Stimulated activated CD4-positive, alpha-beta T cell treated with anti-CD3 and anti-CD28 coated beads, Interleukin-2, amount 100 ng/mL, for 4 hours (primary cell): ENCODE measurements at places on chromosomes 6 and 20.
A peak's percentile ranks its signal among the peaks of the same experiment; 100 is the strongest.

GRCh38 chr6:130725551-130725950 lies 101.7 kb upstream of the SMLR1 start:
- no peak for DNase-seq

- no peak for DNase-seq
Observed at GRCh38 chr6:135910790-135911618, 59.5 kb downstream of the PDE7B start.

DNA sequence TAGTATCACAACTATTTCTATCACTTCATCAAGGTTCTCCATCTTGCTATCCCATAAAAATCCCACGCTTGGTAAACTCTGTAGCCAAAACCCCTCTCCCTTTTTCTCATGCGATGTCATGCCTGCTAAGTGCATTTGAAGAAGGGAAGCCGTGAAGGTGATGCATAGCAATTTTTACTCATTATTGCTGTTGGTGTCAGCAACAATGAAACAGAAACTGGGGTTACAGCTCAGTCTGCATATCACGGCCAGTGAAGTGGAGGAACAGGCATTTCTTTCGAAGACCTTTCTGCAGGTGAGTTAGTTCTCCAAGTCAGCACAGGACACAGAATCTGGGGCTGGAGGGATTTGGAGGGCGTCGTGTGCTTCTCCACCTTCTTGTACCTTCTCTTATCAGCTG lies 5.8 kb downstream of the UNC93A start:
- DNase-seq: no peak

- DNase-seq: no peak
Observed at GRCh38 chr20:37327748-37328147, 18.2 kb upstream of the SRC start.

- peak; percentile 48 for DNase-seq
Observed at GRCh38 chr20:35767683-35768481, 3.9 kb upstream of the PHF20 start.

DNA sequence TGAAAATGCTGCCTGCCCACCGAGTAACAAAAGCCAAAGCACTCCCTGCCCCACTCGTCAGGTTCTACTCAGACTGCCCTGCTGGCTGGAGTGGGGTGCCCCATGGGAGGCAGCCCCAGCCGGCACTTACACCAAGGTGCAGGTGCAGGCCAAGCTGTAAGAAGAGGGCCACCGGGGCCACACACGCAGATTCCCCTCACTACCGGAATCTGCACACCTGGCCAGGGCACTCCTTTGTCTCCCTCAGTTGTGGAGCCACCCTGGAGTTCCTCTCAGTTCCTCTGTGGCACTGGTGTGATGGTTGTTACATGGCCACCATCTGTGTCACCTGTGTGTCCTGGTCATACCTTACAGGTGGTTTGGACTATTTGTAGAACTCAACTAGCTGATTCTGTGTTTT lies 112.4 kb downstream of the FOXO3 start:
- DNase-seq: no peak

DNA sequence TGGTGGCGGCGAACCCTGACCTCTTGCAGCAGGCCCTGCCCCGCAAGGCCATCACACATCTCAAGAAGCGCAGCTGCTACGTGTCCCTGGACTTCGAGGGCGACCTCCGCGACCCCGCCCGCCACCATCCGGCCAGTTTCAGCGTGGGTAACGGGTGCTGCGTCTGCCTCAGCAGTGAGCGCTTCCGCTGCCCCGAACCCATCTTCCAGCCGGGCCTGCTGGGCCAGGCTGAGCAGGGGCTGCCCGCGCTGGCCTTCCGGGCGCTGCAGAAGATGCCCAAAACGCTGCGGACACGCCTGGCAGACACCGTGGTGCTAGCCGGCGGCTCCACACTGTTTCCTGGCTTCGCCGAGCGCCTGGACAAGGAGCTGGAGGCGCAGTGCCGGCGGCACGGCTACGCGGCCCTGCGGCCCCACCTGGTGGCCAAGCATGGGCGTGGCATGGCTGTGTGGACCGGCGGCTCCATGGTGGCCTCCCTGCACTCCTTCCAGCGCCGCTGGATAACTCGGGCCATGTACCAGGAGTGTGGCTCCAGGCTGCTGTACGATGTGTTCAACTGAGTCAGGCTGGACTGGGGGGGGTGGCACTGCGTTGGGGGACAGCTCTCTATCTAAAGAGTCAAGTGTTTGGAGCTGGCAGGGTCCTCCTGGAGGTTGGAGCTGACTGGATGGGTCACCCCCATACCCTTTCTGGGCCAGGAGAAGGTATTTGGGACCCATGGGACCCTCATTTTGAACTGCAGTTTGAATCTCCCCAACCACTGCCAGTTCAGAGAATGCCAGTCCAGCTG lies 1.1 kb downstream of the ACTL10 start:
- peak; percentile 63 for DNase-seq

- no peak for DNase-seq
Observed at GRCh38 chr6:80676386-80676785, 569.9 kb downstream of the BCKDHB start.

DNA sequence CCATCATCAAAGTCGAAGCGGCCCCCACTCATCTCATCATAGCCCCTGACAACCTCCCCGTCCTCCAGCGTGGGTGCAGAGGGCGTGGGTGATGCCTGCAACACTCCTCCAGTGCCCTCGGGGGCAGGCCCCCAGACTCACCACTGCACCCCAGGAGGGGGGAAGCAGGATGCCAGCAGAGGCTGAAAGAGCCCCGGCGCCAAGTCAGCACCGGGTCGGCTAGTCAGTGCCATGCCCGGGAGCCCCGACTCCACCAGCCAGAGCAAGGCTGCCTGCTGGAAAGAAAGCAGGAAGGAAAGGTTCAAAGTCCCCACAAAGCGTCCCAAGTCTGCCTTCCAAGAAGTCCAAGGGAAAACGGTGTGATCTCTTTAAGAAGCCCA lies 324 bp downstream of the JPH2 start:
- DNase-seq: no peak

DNA sequence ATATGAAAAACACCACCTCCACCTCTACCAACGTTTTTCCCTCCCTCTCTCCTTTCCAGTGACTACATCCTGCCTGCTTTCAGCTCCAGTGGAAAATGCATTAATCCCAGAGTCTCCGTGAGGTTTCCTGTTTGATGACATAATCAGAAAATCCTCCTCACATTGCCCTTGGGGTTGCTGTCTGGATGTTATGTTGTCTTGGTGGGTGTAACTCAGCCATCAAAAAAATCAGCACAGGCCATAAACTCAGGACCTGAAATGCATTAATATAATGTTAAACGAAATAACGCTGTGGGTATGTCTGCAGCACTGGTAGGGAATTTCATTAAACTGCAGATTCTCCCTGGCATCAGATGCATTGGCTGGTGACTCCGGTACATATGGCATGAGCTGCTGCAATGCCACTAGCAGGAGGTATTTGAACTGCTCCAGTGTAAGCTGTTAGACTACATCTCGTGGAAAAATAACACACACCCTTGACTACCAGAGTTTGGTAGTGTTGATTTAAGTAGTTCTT lies 297.8 kb downstream of the PRL start:
- DNase-seq: no peak

GRCh38 chr6:37566111-37566949 lies 66.6 kb upstream of the CCDC167 start:
- peak; percentile 49 for DNase-seq

DNA sequence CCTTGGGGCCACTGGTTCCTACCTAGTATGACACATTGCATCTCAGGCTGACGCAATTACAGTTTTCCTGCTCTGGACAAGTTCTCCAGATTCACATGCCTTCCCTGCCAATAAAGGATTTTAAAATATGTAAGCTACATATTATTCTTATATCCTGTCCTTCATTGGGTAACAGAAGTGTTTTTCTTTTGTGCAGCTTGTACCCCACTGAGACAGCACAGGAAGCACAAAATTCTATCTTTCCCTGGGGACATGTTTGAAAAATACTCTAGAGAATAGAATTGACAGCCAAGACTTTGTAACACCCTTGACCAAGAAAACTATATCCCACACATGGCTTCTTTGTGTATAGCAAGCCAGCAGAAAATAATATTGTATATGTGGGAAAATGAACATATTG lies 456.8 kb downstream of the MAFB start:
- DNase-seq: no peak

GRCh38 chr6:22081709-22082108 lies 215.1 kb downstream of the PRL start:
- no peak for DNase-seq

DNA sequence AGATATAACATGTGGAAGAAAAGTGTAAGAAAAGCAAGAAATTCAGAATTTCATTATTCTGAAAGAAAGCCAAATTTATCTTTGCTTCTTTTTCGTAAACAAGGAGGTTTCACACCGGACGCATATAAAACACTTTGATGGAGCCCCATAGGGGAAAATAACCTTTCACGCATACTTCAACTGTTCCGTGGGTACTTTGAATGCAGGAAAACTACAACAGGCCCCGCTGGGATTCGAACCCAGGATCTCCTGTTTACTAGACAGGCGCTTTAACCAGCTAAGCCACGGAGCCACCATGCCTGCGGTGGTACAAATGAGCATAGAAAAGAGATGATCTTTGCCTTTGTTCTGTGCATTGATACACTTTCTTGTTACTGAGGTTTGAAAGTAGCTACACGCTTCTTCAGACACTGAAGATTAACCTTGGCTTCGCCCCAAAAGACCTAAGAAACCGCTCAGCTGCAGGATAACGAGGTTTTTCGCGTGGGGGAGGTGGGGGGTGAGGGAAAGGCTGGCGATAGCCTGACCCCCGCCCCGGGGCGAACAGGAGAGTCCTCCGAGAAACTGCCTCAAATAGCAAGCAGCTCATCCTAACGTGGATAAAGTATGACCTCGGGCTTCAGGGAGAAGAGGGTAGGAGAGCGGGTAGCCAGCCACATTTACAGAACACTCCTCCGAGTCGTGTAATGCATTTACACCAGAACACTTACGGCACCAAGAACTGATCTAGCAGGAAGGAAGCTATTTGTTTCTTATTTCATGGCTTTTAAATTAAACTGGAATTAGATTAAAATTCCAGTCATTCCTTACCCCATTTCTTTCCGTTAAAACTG lies 5.3 kb upstream of the HMGN4 start:
- peak; percentile 91 for DNase-seq

DNA sequence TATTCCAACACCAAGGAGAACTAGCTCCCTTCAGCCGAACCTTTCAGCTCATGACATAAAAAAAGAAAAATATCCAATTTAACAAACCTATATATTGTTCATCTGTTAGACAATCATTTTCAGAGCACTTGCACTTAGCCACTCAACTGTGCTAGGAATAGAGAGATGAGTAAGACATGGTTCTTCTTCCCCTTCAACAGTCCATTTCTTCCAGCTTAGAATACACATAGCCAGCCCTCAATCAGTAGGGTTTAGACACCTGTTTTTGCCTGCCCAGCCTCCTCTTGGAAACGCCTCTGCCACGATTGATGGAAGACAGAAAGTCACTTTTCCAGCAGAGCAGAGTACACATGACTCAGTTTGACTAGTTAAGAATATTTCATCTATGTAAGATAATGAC lies 21.8 kb downstream of the ADNP start:
- no peak for DNase-seq

- DNase-seq: no peak
Observed at GRCh38 chr6:157152556-157152955, 170.8 kb downstream of the TMEM242 start.

DNA sequence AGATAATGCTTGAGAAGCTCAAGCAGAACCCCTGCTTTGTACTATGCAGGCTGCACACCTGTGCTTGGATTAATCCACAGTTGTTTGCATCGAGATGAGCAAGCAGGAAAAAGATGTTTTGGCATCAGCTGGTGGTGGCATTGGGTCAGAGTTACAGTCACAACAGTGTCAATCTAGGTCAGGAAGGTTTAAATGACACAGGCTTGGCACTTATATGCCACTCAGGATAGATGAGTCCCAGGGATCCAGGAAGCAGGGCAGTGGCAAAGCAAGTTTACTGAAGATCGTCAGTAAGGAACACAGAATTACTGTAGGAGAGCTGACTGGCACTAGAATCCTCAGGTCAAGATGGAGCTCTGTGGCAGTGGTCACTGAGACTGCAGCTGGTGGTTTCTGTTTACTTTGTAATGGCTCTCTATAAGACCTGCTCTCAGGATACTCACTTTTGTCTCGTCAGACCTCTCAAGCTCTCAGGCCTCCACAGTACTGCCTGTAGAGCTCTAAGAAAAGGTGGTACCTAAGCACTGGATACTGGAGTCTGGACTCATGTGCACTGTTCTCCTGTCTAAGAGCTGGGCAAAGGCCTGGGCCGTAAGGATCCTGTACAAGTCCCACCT lies 110.1 kb upstream of the HS3ST5 start:
- DNase-seq: no peak

DNA sequence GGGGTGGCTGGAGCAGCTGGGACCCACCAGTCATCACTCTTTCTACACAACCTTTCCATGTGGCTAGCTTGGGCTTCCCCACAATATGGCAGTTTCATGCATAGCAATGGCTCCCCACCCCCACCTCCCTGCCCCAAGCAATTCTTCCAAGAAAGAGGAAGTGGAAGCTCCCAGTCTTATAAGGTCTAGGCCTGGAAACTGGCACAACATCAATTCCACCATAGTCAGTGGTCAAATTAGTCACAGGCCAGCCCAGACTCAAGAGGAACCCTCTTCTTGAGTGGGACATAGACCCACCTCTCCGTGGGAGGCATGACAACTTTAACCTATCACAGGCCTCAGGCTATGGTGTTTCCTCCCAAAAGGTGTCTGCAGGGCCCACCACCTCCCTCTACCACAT lies 17.7 kb downstream of the TGM6 start:
- DNase-seq: no peak

DNA sequence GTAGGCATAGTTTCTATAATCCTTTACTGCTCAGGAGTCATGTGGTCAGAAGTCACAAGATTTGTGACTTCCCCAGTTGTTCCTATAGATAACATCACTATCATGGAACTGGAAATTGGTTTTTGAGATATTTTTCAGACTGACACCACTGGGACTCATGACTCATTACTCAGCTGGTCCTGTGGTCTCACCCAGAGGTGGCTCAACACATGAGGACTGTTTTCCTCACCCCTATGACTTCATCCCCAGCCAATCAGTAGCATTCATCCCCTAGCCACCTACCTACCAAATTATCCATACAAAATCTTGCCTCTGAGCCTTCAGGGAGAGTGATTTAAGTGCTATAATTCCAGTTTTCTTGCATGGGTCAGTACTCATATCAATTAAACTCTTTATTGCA lies 1217.7 kb downstream of the EPHA7 start:
- no peak for DNase-seq

- DNase-seq: no peak
Observed at GRCh38 chr6:40848038-40848437, 191.0 kb downstream of the UNC5CL start.

- DNase-seq: no peak
Observed at GRCh38 chr20:50491926-50492634, 18.1 kb upstream of the PTPN1 start.

- DNase-seq: no peak
Observed at GRCh38 chr20:17992224-17992637, 23.4 kb downstream of the MGME1 start.

- peak; percentile 36 for DNase-seq
Observed at GRCh38 chr20:52974179-52974594, 2.0 kb downstream of the TSHZ2 start.
